ENCODE measurements at places on chromosomes 12 and 14.
A peak's percentile ranks its signal among the peaks of the same experiment; 100 is the strongest.

DNA sequence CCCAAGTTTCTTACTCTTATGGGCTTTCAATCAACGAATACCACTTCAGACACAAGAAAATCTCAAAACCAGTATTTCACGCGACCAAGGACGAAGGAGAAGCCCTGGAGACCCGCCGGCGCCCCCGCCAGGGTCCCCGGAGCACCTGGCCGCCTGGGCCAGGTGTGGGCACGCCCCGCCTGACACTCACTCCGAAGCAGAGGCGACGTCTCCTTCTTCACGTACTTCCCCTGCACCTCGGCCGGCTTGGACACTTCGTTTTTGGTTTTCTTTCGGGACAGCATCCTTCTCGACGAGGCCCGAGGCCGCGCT lies 466 bp downstream of the SAV1 start:
- no peak for DNase-seq

DNA sequence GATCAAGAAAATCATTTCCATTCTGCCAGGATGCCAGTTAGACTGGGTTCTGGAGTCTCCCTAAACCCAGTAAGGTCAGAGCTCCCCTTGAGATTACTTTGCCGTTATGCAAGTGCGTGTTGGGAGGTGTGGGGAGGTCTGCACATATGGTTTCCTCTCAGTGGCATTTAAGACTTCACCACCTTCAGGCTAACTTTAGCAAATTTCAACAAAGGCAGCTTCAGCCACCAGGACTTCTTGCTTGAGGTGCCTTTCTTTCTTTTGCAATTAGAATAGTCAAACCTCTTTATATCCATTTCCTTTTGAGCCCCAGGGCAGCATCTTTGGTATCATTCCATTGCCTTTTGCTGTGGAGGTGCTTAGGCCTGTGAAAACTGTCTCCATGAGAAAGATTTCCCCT lies 117.2 kb upstream of the CCND2 start:
- DNase-seq: no peak

GRCh38 chr12:52924764-52925716 lies 20.2 kb upstream of the KRT8 start:
- no peak for DNase-seq

DNA sequence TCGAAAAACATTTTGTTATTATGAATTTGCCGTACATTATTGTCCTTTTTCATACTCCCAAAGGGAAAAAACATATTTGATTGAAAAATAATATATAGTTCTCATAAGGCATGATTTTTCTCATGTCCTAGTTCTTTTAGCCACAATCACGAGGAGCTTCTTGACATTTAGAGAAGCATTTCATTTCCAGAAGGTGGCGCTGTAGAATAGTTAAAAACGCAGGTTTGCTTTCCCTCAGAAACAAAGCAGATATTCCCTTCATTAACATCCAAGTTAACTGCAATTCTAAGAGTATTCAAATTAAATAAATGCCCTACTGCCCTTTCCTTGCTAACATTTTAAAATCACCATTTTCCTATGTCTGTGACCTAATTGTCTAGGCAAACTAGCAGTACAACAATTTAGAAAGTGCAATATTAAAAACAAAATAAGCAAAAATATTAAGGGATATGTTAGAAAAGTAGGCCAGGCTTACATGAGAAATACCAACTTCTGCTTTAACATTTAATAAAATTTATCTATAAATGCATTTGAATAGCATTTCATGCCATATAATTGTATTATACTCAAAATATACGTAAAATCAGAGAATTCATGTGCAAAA lies 10.9 kb upstream of the PIK3C2G start:
- DNase-seq: no peak

GRCh38 chr12:93055221-93055620 lies 126.1 kb upstream of the EEA1 start:
- DNase-seq: no peak

GRCh38 chr14:105469456-105470349 lies 4.9 kb upstream of the CRIP2 start:
- DNase-seq: no peak

- DNase-seq: no peak
Observed at GRCh38 chr12:92640691-92641090, 62.1 kb upstream of the PLEKHG7 start.

GRCh38 chr12:30188602-30189326 lies 405.0 kb upstream of the TMTC1 start:
- no peak for DNase-seq

GRCh38 chr14:23056145-23056955 lies 970 bp downstream of the CDH24 start:
- DNase-seq: no peak

DNA sequence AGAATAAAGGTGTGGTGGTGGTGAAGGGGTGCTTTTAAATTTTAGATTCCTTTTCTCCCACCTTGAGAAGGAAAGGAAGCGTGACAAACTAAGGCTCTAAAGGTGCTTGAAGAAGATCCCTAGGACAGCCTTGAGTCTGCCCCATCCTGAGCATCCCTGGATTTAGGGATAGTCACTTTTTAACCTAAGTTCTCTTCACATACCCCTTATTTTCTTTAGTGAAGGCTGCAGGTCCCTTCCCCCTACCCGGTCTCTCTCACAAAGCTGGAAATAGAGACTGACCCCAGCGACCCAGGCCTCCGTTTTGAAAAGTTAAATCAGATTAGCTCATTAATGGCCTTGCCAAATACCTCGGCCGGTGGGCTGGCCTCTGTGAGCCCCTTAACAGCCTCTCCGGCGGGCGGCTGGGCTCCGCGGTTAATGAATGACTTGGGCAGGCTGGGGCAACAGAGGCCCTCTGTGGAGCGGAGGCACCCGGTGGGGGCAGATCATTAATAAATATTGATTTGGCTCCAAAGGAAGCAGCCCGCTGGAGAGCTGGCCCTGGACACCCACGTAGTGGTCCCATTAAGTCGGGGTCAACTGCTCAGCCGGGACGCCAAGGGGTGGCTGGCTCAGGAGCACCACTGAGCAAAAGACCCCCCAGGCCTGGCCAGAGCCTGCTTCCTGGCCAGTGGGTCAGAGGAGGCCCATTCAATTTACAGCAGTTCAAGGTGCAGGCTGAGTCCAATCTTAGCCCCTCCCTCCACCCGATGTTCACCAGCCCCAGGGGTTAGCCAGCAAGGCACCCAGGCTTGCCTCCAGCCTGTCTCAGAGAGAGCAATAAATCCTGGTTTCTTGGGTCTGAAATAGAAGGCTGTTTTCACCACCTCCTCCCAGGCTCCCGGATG lies 31.8 kb downstream of the PAH start:
- peak; percentile 20 for DNase-seq

DNA sequence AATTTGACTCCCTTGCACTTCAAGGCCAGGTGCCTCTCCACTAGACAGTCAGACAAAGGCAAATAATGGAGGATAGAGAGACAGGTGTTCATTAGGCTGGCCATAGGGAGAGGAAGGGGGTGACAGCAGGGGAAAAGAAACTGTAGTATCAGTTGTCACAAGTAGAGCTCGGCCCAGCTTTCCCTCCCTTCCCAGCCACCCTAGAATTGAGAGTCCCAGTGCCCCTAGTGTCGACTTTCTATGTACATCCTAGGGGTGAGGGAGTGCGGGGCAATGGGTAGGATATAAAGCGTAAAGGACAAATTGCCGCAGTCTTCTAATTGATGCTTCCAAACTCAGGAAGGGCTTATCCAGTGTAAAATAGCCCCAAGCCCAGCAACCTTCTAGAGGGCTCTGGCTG lies 39.0 kb downstream of the BAZ2A start:
- DNase-seq: no peak

- no peak for DNase-seq
Observed at GRCh38 chr12:52224151-52224550, 8.9 kb upstream of the KRT7 start.

- DNase-seq: no peak
Observed at GRCh38 chr12:89470741-89471509, 53.7 kb downstream of the GALNT4 start.

GRCh38 chr12:51900323-51900889 lies 6.9 kb upstream of the ACVRL1 start:
- no peak for DNase-seq

GRCh38 chr12:58046271-58046670 lies 104.9 kb downstream of the ATP23 start:
- DNase-seq: no peak

DNA sequence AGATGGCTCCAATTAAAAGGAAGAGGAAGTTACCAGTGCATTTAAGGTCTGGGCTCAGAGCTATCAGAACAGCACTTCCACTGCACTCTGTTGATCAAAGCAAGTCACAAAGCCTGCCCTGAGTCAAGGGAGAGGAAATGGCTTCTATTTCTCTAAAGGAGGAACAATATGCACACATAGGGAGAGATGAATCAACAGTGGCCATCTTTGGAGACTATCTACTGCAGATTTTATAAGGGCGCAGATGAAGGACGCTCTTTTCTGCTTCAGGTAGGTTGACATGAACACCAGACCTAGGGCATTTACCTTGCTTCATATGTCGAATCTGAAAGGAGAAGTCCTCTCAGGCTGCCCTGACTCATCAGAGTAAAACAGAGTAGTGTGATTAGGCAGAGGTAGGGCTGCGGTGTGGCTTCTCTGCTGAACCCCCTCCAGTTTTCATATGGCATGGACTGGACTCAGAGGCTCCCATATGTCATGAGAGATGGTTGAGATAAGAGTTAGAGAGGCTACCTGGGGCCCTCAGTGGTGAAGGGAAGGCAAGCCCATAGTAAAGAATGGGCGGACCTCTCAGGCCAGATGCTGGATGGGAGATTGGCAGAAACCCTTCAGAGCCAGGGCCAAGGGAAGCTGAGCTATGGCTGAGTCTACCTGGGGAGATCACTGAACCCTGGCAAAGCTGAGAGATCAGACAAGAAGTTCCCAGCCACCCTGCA lies 84.4 kb downstream of the ARF6 start:
- DNase-seq: no peak

DNA sequence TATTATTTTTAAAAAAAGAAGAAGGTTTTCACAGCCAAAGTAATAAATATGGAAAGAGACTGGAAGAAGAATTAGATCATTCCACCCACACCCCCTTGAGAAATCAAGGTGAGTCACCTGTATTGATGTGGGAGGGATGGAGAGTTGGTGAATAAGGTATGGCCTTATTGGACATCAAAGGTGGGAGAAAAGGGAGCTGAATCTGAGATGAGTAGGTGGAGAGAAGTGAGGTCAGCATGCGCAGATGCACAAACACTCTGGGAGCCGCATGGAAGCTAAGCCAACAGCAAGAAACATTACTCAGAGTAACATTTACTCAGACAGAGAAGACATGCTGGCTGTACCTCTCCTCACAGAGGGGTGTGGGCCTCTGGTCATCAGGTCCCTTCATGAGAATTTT lies 113.1 kb upstream of the FOXG1 start:
- no peak for DNase-seq

DNA sequence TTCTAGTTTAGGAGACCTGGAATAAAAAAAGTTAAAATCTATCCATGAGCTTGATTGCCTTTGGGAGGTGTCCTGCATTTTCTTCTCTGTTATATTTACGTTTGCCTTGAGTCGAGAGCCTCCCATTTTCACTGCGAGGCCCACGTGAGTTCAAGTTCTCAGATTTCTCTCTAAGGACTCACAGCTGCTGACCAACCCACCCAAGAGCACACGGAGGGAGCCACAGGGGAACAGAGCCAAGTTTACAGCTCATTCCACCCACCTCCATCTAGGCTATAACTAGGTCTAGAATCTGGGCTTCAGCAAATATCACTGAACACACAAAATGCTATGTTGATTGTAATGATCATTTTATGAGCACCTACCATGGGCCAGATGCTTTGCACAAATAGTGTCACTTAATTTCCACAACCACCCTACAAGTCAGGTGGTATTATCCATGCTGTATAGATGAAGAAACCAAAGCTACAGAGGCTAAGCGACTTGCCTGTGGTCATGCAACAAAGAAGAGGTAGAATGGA lies 16.7 kb downstream of the ALDH1L2 start:
- no peak for DNase-seq

All from C1 segment of cervical spinal cord (tissue), 14 donors.